ENCODE measurements at places on chromosomes 12 and 14.

GRCh38 chr14:78162202-78162601, 8.0 kb upstream of the NRXN3 start:
- DNase-seq, result no peak

GRCh38 chr12:115437061-115437567, 753.1 kb upstream of the TBX3 start:
- no peak for DNase-seq

GRCh38 chr14:93330609-93331000, 2.2 kb downstream of the BTBD7 start:
- DNase-seq, result no peak

GRCh38 chr12:51949342-51950030, 2.0 kb upstream of the ACVR1B start:
- no peak for DNase-seq

- DNase-seq, result no peak
Measured at GRCh38 chr14:90758959-90759358, 57.3 kb downstream of the TTC7B start.

DNA sequence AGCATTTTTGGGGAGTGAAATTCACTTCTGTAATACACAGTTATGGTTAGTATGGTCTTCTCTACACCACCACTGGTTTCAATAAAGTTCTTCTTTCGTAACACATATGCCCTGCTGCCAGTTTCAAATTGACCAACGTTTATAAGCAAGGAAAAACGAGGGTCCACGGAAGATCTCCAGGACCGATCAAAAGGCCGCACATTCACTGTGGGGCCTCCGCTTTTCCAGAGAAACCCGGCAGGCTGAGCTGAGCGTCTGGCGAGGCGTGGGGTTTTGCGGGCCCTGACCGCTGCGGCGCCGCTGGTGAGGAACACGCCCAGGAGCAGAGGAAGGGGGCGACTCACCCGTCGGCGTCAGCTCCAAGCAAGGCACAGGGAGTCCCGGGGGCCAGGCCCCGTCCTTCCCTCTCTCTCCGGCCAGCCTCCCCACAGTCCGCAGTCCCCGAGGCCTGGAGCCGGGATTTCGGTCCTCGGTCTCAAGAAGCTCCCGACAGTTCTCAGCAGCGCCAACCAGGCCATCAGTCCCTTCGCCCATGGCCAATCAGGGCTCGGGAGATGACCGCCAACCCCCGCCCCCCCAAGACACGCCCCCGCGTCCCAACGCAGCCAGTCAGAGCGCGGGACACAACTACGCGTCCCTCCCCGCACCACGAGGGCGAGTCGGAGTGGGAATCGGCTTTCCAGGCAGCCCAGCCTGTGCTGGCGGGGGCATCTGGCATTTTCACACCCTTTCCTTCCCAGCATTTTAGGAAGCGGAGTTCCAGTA, at the start of gene MTERF2:
Gene MTERF2 (minus strand): TSS at position 522 of the 765 bp plus-strand sequence. CDS start 8,432 bp downstream, outside the sequence.
- DNase-seq, result peak; percentile 84

- no peak for DNase-seq
Measured at GRCh38 chr12:13390918-13391317, 194.4 kb downstream of the EMP1 start.

DNA sequence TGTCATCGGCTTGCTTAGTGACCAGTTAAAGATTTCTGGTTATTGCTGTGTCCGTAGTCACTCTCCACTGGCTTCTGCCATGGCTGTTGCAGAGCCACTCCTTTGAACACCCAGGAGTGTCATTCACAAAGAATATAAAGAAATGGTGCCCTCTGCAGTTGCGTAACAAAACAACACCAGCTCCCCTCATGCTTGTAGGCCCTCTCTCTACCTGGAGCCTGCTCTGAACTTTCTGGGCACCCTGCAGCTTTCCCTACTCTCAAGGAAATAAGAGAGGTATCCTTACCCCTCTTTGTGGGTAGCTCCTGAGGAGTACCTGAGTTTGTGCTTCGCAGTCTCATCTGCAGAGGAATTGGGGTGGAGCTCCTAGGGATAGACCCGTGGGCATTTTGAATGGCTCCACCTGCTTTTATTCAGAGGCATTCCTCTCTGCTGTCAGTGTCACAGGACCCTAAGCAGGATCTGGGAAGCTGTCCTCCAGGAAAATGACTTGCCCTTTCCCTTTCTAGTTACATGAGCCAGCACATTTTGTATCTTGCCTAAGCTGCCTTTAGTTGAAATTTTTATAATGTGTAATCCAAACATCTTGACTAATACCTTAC, 97.2 kb upstream of the TMEM260 start:
- DNase-seq, result no peak

DNA sequence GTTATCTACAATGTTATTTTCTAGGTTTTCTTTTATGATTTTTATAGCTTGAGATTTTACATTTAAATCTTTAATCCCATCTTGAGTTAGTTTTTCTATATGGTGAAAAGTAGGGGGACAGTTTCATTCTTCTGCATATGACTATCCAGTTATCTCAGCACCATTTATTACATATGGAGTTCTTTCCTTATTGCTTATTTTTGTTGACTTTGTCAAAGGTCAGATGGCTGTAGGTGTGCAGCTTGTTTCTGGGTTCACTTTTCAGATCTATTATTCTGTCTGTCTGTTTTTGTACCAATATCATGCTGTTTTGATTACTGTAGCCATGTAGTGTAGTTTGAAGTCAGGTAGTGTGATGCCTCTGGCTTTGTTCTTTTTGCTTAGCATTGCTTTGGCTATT, 477.3 kb downstream of the TMEM117 start:
- no peak for DNase-seq

- no peak for DNase-seq
Measured at GRCh38 chr14:92898566-92899131, 24.3 kb upstream of the CHGA start.

DNA sequence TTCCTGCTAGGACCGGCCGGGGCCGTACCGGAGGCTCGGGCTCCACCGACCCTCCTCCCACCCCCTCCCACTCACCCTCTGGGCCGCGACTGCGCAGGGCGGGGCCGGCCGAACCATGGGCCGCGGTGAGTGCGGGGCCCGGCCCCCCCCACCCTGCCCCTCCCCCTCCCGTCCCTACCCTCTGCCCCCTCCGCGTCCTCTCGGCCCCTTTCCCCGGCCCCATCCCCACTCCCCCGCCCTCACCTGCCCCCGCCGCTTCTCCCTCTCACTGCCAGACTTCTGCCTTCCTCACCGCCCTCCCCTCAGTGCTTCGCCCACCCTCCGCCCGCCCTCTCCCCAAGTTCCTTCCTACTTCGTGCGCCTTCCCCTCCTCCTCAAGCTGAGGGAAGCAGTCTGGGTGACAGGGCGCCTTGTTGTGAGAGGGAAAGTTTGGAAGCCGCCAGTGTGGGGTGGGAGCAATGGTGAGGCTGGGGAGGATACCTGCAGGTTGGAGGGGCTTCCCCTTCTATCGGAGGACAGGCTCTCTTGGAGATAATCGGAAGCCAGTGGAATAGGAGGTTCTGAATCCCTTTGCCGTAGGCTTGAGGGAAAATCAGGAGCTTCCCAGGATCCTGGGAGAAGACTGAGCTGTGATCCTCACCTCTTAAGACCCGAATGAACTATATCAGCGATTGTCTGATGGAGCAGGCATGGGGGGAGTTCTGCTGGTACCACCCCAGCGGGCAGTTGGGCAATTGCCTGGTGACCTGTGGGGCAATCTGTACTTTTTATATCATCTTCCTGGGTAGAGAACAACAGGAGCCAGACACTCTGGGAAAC, 472 bp downstream of the MBD6 start:
- peak; percentile 71 for DNase-seq

DNA sequence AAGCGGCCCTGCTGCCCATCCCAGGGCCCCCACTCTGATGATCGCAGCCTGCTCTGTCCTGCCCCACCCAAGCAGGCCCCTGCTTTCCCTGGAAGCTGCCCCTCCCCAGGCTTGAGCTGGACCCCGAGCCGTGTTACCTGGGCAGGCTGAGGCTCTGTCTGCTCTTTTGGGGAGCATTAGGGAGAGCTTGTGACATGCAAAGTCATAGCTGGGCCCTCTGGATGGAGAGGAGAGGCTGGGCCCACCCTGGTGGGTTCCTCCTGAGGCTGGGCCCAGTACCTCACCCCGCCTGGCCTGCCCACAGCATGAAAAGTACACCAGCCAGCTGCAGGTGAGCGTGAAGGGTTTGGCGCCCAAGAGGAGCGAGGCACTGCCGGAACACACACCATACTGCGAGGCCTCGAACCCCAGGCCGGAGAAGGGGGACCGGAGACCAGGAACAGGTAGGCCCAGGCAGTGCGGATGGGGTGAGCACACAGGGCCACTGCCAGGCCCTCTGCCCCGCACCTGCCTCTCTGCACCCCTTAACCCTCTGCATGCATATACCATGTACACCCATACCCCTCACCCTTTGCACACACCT, 15.0 kb downstream of the CEP170B start:
- no peak for DNase-seq

DNA sequence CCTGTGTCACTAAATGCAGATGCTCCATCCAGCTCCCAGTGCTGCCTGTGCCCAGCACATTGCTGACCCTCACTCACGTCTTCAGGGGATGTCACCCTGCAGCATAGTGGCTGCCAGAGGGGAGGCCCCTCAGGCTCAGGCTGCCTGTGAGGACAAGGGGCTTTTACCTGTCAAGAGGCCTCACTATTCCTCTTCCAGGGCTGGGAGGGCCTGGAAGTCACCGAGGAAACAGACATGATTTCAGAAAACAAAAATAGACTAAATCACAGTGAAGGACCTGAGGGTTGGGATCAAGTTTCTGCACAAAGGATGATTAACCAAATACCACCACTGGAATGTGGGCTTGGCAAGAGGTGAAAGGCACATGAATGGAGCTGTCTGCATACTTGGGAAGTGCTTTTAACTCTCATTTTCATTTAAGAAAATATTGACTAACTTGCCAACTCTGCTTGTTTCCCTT, 1202.3 kb downstream of the BCL11B start:
- DNase-seq, result peak; percentile 20

GRCh38 chr12:110561471-110562201, 21.5 kb downstream of the PPTC7 start:
- DNase-seq, result no peak

DNA sequence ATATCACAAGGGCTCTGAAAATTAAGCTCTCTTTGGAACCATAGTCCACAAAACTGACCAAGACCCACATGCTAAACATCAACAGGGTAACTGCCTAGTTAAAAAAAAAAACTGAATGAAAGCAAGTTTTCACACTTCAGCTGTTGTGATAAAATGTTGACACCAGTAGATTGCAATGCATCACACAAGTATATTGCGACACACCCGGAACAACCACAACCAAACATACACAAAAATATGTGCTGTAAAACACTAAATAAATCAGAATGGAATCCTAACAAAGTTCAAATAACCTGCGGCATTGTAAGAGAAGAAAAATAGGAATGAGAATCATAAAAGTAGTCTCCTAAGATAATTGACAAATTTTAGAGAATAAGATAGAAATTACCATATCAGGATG, 710.3 kb downstream of the AACS start:
- no peak for DNase-seq

DNA sequence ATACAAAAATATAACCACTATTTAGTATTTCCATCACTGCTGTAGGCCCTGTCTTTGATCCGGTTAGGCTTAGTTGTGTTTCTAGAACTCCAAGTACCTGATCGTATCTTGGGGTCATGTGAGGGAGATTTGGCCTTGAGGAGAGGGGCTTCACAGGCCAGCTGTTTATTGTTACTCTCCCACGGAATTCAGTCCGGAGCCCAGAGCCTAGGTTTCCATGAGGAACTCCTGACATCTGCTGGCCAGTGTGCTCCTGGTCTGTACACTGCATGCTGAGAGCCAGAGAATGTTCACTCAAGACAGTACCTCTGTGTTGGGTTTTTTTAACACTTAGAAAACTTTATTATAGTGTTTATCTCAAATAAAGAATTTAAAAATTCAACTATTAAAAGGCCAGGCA, 341.0 kb upstream of the TMEM132C start:
- DNase-seq, result peak; percentile 4
